NCI-H345 (cell line): ENCODE measurements at places on chromosomes 5 and 9.

DNA sequence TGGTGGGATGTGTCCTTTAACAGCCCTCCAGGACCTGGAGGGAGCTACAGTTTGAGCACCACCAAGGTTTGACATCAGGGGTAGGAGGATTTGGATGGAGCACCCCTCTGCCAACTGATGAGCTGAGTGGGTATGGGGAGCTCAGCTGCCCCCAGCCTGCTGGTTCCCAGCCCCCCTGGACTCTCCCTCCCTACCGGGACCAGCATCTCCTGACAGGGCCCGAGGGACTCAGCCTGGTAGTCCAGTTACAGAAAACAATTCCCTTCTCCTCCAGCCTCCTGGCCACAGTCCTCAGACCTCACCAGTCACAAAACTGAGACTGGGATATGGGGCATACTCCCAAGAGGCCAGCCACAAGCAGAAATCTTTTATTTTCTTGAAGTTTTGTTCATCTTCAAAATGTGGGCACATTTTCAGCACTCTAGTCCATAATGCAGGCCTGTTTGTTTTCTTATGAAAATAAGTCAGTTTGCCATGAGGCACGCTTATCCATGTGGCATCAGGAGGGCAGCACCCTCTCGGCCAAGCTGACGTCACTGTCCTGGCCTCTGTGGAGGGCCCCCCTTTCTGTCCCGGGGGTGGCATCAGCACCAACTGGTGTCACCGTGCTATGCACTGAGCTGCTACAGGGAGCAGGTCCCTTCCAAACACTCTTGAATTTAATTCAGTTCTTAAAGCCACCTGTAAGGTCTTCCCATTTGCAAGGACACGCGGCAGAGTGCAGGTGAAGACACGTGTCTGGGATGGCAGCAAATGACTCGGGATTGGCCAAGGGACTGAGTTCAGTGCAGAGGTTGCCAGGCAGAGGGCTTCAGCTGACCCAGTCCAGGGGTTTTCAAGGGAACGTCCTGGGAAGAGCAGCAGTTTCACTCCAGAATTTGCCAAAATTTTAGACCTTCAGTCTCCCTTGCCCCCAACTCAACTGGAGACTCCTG lies 187.6 kb downstream of the GADD45G start:
- DNase-seq = no peak

DNA sequence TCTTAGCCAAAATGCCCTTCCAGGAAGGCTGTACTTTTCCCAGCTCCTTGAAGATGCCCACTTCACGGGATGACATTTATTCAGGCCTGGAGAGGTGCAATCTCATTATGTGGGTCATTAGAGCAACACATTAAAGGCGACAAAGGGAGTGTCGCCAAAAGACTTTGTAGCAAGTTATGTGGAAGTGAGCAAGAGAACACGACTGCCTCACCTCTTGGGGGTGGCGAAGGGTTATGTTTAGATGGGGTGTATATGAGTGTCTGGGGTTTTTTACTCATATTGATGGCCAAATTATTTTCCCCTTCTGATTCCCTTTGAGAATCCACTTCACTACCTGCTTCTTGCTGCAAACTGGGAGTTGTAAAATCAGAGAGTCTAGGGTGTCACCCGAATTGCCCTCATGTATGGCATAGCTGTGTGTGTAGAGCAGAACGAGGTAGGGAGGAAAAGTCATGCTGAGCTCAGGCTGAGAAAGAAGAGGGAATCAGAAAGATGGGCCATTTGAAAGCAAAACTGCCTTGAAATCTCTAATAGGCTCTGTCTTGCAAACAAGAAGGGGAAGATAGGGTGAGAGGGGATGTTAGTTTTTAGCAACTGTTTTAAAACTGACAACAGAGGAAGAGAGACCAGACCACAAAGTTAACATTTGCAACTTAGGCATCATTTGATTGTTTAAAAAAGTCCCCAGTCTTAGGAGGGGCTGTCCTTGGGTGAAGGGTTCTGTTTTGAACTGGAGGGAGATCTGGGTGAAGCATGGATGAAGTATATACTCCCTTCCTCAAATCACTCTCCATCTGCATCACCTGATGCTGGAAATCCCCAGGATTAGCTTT lies 97.1 kb upstream of the IL12B start:
- no peak for DNase-seq

GRCh38 chr5:179731791-179732411 lies 721 bp upstream of the MAML1 start:
- no peak for DNase-seq

DNA sequence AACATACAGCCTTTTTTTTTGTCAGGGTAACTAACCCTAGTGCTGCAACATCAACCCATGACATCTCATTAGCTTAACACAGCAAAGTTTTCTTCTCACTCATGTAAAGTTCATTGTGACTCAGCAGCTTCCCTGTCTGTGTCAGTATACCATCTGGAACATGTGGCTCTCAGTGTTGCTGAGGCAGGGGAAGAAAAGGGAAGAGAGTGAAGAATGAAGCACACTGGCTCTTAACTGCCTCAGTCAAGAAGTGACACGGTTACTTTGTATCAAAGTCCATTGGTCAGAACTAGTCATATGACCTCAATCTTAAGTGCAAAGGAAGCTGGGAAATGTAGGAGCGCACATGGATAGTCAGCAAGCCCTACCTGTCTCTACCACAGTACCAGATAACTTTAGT lies 185.0 kb upstream of the ELL2 start:
- no peak for DNase-seq

- DNase-seq = no peak
These were observed 107.4 kb downstream of the TMEM174 start for GRCh38 chr5:73280386-73280785.

GRCh38 chr5:52657247-52657645 lies 130.5 kb upstream of the ITGA1 start:
- DNase-seq = peak; percentile 70

DNA sequence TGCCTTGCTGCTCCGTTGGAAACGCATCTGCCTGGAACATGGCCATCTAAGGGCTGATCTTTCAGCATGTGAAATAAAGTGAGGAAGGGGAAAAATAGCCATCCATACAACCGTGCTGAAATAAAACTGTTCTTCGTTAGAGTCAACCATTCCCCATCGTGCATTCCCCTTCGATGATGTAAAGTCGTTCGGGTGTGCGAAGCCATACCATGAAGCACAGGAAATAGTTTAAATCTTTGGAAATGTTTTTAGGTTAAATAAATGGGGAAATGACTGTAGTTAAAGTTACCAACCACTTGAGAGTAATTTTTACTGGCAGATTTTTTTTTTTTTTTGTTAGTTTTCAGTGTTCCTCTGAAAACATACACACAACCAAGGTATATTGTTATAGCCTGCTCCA lies 302.5 kb downstream of the SH3GL2 start:
- no peak for DNase-seq

GRCh38 chr5:153491038-153491744 lies 721 bp downstream of the GRIA1 start:
- no peak for DNase-seq

GRCh38 chr5:128464596-128464995 lies 73.4 kb downstream of the FBN2 start:
- DNase-seq = no peak

- no peak for DNase-seq
These were observed 36.8 kb upstream of the TJP2 start for GRCh38 chr9:69137311-69137710.

- no peak for DNase-seq
These were observed 39.4 kb downstream of the RNF44 start for GRCh38 chr5:176497852-176498251.

DNA sequence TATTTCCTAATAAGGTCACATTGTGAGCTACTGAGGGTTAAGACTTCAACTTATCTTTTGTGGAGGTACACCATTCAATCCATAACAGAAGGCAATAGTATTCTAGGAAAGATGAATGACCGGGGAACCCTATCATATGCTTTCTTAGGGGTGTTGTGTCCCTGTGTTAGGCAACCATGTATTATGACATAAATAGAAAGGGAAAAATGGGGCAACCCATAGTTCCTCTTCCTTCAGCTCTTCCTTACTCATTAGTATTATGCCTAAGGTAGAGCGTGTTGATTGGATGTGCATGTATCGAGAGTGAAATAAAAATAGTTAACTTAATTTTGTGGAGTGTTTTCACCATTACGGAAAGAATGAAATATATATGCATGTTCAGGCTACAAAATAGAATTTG lies 6.0 kb upstream of the CCNJL start:
- DNase-seq = no peak

DNA sequence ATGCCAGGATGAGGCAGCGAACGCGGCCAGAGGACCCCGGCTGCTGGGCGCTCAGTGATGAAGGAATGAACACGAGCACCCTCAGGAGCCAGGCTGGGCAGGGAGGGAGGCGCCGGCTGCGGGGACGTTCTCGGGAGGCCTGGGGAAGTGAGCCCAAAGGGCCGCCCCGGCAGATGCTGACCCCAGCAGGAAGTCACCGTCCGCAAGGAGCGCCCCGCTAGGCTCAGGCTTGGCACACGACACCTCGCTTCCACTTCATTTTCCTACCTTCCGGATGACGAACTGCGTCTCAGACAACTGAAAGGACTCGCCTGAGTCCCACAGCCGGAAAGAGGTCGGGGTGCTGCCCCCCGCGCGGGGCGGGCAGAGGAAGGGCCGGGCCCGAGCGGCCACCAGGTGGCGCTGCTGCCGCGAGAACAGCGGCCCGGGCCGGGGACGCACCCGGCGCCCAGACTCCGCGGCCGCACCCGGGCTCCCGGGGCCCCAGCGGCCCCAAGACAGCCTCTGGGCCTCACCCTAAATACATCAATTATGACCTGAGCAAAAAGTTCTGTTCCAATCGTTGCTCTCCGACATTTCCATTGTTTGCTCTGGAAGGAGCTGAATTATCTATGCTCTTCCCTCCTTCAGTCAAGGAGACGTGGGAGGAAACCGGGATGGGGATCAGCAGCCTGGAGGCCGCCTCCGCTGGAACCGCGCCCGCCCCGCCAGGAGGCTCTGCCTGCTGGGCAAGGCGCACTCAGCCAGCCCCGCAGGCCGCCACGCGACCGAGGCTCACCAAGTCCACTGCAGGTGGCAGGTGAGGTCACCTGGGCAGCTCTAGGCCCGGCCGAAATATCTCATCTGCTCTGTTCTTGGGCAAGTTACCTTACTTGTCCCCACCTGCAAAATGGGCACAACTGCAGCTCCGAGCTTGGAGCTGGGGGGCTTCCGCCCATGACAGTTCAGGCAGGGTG lies 107.0 kb downstream of the ZNF354C start:
- peak; percentile 56 for DNase-seq

GRCh38 chr9:83526901-83527300 lies 11.3 kb downstream of the FRMD3 start:
- no peak for DNase-seq

- no peak for DNase-seq
These were observed 24.9 kb downstream of the MELK start for GRCh38 chr9:36597412-36598178.

DNA sequence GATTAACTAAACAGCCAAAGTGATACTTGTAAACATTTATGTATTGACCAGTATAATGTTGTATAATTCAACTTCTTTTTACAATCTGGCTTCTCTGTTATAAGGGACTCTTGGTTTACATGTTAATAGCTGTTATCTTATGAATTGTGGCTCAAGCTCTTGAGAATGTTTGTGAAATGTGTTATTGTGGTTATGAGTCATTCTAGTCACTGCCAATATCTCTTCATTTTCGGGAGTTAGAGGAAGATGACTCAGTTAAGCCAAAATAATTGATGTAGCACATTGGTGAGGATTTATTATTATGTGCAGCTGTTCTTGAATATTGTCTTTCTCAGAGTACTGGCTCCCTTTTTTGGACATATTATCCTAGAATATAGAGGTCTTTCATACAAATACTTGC lies 655.2 kb upstream of the RIOK2 start:
- no peak for DNase-seq

GRCh38 chr5:81105261-81105877 lies 127.8 kb upstream of the CKMT2 start:
- no peak for DNase-seq

- no peak for DNase-seq
These were observed 163.8 kb downstream of the GABRB2 start for GRCh38 chr5:161382685-161383084.

- no peak for DNase-seq
These were observed 126.7 kb downstream of the SNX18 start for GRCh38 chr5:54644226-54644625.

- DNase-seq = no peak
These were observed 145.7 kb downstream of the CFAP90 start for GRCh38 chr5:7705261-7705660.

- no peak for DNase-seq
These were observed 125.3 kb downstream of the ST8SIA4 start for GRCh38 chr5:100777680-100778300.

- peak; percentile 18 for DNase-seq
These were observed 2.1 kb downstream of the RGS3 start for GRCh38 chr9:113465599-113466140.

DNA sequence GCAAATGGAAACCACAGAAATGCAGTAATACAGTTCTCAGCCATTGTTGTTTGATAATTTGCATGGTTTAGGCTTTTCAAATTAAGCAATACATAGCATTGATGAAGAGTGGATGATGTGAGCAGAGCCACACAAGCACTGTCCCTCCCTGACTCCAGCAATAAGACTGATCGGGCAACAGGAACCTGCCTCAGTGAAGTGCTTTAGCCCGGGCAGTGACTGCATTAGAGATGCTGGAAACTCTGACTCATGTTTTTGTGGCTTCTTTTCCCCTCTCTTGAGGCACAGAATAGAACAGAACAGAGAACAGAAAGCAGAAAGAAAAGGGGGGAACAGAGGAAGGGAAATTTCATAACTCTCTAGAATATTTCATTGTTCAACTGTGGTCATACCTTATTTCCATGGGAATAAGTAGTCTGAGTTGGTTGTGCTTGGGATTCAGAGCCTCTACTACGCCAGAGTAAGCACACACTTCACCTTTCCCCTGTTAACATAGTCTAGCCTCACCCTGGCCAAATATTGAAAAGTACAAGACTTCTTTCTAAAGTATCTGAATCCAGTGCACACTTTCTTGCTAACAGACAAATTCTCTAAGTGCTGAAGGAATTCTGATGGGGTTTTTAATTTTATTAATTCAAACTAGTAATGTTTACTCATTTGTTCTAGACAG lies 164.8 kb upstream of the VCAN start:
- no peak for DNase-seq

DNA sequence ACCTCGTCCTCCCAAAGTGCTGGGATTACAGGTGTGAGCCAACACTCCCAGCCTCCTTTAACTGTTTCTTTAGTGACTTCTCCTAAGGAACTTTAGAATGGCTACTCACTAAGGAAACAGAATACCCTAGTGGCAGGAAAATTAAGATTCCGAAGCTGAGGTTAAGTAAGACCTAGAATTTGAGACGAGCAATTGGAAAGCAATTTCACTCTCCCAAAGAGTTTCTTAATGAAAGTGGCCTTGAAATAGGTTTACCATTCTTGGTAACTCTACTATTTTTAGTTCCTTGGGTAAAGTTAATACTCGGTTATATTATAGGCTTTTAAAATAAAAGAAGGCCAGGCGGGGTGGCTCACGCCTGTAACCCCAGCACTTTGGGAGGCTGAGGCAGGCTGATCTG lies 22.9 kb upstream of the GOLPH3 start:
- no peak for DNase-seq

GRCh38 chr5:17018871-17019270 lies 82.8 kb upstream of the MYO10 start:
- DNase-seq = no peak

GRCh38 chr9:75953218-75953617 lies 62.7 kb downstream of the PCSK5 start:
- no peak for DNase-seq
